ENCODE measurements at places on chromosomes 2 and 18.
A peak's percentile ranks its signal among the peaks of the same experiment; 100 is the strongest.

DNA sequence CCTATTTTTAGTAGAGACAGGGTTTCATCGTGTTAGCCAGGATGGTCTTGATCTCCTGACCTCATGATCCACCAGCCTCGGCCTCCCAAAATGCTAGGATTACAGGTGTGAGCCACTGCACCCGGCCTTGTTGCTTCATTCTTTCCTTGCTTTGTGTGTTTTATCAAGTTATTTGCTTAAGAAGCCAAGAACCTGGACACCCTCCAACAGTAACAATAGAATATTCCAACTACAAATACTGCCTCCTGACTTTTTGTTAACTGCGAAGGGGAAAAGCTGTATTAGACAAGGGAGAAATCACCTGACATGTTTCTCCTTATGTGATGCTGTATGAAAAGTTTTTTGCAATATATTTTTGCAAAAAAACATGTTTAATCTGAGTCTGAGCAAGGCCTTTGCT, 297.2 kb downstream of the NCKAP5 start:
- no peak for DNase-seq

DNA sequence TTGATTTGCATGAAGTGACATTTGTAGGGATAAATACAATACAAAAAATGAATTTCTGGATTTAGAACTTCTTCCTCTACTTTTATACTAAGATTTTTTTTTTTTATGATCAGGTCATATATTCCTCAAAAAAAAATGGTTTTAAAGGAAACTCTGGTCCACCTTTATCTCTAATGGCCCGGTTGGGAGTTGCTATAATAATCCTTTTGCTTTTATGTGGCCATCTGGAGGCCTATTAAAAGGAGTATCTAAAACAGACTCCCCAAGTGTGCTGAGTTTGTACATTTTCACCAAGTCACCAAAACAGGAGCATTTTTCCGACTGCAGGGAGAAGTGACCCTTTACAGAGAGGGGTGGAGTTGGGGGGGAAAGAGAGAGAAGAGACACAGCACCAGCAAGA, 329.2 kb upstream of the FIGN start:
- no peak for DNase-seq

- no peak for DNase-seq
Measured at GRCh38 chr18:25456334-25457010, 104.5 kb upstream of the ZNF521 start.

GRCh38 chr18:31884020-31884419, 58.9 kb downstream of the TRAPPC8 start:
- no peak for DNase-seq

- no peak for DNase-seq
Measured at GRCh38 chr2:115214050-115214449, 771.6 kb downstream of the DPP10 start.

GRCh38 chr2:108612514-108613183, 78.4 kb downstream of the LIMS1 start:
- DNase-seq = no peak

GRCh38 chr2:48122166-48122565, 215.9 kb upstream of the FBXO11 start:
- no peak for DNase-seq

- DNase-seq = no peak
Measured at GRCh38 chr2:86370579-86370978, 33.2 kb upstream of the REEP1 start.

DNA sequence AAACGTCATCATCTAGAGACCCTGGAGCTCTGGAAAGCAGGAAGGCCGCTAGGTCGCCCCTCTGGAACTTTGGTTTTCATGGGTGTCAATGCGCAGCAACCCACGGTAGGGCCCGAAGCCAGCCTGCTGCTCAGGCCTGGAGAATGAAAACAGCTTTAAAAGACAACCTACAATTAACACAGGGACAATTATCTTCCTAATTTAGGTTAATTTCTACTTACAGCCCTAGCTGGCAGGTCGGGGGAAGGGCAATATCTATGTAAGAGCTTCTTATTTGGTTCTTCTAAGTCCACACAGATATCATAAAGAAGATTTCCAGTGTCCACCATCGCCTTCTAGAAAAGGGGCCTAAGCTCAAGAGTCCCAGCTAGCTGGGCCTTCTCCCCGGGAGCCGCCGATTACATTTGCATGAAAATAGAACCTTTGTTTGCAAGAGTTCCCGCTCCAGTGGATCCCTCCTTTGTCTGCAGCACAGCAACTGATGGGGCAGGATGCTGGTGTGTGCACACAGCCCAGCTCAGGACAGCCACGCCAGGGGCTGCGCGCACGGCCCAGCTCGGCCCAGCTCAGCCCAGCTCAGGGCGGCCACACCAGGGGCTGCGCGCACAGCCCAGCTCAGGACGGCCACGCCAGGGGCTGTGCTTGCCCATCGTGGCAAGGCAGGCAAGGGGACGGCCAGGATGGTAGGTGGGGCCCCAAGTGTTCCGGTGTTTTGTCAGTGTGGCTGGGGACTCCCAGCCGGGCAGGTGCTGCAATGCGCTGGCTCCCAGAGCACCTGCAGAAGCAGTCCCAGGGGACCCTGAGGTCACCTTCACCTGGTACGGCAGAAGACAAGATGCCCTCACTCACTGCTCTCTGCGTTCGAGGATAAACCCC, 109.1 kb downstream of the HDAC4 start:
- DNase-seq = no peak

GRCh38 chr2:224775647-224776046, 59.5 kb upstream of the CCDC195 start:
- no peak for DNase-seq

DNA sequence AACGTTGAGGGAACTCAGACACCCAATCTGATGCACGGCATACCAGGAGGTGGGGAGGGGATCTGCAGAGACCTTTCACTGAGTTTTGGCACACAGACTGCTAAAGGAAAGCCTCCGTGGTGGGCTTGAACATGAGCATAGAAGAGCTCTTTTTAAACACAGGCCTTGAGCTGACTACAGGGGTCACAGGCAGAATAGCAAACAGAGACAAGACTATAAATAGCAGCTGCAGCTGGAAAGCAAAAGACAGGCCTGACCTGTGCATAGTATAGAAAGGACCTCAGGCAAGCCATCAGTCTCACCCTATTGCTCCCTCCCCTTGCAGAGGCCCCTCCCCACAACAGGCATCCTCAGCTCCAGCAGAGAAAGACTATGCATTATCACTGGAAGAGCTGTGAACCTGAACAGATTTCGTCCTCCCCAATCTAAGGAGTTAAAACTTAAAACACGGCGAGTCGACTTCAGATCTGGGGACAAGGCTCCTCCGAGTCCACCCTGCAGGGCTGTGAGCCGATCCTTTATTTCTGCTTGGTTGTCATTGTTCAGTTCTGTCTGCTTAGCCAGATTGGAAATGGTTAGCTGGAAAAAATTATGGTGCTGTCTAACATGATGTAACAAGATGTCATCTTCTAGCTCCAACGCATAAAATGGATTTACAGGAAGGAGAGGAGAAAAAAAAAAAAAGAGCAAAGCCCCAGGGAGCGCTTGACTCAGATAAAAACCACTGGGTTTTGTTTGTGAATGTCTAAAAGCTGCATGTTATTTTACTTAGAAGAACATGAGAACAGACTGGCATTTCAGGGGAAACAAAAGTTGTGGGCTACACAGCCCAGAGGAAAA, 25.2 kb upstream of the LCLAT1 start:
- peak; percentile 56 for DNase-seq

DNA sequence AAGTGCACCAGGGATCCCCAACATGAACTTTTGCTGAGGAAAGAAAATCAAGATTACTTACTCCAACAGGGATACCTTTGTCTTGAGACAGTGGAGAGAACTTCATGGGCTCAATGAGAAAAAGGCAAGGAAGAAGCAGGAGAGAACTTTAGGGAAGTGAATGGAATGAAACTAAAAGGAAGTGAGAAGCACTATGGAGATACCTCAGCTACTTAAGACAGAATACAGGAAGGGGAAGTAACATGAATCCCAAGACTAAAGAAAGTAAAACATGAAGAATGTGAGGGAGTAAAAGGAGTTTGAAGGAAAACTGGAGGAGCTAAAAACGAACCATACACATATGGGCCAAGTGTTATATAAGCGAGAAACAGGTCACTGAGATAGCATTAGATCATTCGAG, 32.4 kb upstream of the ACTR3 start:
- DNase-seq = no peak

DNA sequence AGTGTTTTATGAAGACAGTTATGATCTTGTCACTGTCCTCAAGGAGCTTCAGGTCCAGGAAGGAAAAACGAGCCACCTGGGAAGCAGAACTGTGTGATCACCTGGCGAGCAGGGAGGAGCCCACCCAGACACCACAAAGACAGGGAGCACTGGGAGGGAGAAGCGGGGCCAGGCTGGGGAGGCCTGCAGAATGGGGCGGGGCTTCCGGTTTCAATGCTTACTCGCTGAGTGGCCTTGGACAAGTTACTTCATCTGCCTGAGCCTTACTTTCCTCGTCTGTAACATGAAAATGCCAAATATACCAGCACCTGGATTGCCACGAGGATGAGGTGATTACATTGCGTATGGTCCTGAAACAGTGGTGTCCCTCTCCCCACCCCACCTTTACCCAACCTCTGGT, 227.5 kb downstream of the ANKRD30B start:
- no peak for DNase-seq
